ENCODE measurements at places on chromosomes 5 and 9. TPM values are rescaled to one million over a fixed set of nuclear protein-coding genes. Genes with fewer than 3 reads are reported as not detected.
A peak's percentile ranks its signal among the peaks of the same experiment; 100 is the strongest.

- H3K4me1 ChIP-seq, result no peaks in the 10 kb centered on the region
- peaks cover 3% of the 10 kb centered on the region for H3K27me3 ChIP-seq
- no peak for DNase-seq
Measured at GRCh38 chr9:110370315-110370714, 32.7 kb upstream of the TXNDC8 start.

- no peak overlapping the region for H3K4me3 ChIP-seq
- no peaks in the 10 kb centered on the region for H3K36me3 ChIP-seq
- DNase-seq, result no peak
- H3K4me1 ChIP-seq, result no peaks in the 10 kb centered on the region
- H3K27ac ChIP-seq, result no peak overlapping the region
Measured at GRCh38 chr9:32092031-32092430, 292.4 kb upstream of the ACO1 start.

DNA sequence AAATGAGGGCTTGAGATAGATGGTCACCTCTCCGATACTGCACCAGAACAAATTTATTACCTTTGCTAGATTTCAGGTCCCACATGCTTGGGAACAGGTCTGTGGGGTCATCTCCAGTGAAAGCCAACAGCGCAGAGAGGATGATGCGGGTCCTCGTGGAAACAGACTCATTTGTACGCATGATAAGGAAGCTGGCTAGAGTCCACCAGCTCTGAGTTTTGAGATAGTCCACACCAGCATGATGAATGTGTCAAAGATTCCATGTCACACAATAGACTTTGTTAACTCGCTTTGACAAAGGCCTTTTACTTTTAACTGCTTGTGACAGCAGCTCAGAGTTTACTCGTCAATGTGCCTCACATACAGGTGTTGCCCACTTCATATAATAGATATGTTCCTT lies 105.4 kb upstream of the TBCA start:
- H3K4me1 ChIP-seq, result no peaks in the 10 kb centered on the region
- DNase-seq, result no peak
- H3K27me3 ChIP-seq, result no peaks in the 10 kb centered on the region
- H3K36me3 ChIP-seq, result no peaks in the 10 kb centered on the region
- no peak overlapping the region for H3K4me3 ChIP-seq
- H3K27ac ChIP-seq, result no peak overlapping the region

- H3K4me3 ChIP-seq, result no peak overlapping the region
- H3K4me1 ChIP-seq, result no peaks in the 10 kb centered on the region
- no peak overlapping the region for H3K27ac ChIP-seq
- no peaks in the 10 kb centered on the region for H3K27me3 ChIP-seq
- no peaks in the 10 kb centered on the region for H3K36me3 ChIP-seq
Measured at GRCh38 chr9:81564632-81565031, 124.7 kb downstream of the TLE1 start.

DNA sequence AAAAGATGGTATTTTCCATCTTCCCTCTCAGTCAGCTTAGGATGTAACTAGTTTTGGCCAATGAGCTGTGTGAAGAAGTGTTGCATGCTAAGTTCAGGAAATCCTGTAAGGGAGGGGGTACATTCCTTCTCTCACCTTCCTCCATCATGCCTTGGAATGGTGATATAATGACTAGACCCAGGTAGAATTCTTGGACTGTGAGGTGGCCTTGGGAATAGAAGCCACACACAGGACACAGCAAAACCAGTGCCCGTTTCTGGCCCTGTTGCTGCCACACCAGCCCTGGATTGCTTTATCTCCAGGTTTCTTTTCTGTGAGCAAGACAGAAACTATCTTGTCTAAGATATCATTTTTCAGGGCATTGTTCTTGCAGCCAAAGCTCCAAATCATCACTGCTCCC lies 10.5 kb upstream of the ZNF354A start:
- no peaks in the 10 kb centered on the region for H3K4me1 ChIP-seq
- no peaks in the 10 kb centered on the region for H3K36me3 ChIP-seq
- DNase-seq, result no peak
- H3K4me3 ChIP-seq, result no peak overlapping the region

Gene NXNL2
- total RNA-seq, result not detected

GRCh38 chr9:126705767-126706697 lies 92.3 kb downstream of the LMX1B start:
- H3K36me3 ChIP-seq, result no peaks in the 10 kb centered on the region
- H3K27me3 ChIP-seq, result peaks cover 3% of the 10 kb centered on the region
- H3K4me3 ChIP-seq, result no peak overlapping the region
- peak; percentile 58 for DNase-seq

DNA sequence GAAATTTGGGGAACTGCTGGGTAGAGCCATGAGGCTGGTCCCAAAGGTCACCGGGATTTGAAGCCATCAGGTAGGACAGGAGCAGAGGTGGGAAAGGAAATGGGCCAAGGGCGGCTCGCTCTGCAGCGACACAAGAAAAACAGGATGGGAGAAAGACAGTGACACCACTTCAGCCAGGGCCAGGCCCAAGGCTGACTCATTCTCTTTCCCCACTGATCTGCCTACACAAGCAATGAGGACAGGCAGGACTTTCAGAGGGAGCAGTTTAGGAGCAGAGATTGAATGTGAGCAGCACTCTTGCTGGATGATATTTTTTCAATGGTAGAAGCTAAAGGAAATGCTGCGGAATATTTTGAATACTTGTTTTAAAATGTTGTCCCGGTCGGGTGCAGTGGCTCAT lies 3.5 kb downstream of the RUFY1 start:
- H3K4me1 ChIP-seq, result peaks cover 30% of the 10 kb centered on the region
- H3K27me3 ChIP-seq, result no peaks in the 10 kb centered on the region
- no peak for DNase-seq
- H3K4me3 ChIP-seq, result no peak overlapping the region
- no peak overlapping the region for H3K27ac ChIP-seq

Gene CARTPT
- total RNA-seq, result not detected

Gene ZFAND5
- 291 TPM for total RNA-seq

DNA sequence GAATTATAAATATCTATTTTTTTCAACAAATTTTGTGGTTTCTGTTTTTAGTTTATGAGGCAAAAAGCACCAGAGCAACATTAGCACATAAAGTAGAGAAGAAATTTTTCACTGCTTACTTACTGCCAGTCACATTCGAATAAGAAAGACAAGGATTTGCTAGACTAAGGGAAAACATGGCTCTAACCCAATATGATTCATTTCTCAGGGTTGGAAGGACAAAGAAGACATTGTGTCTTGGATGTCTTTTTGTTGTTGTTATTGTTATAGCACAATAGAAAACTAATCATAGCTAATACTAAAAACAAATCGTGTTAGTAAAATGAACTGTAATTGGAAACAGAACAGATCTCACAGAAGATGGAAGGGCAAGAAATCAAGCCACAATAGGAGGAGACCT lies 90.9 kb upstream of the SLCO6A1 start:
- DNase-seq, result no peak
- H3K36me3 ChIP-seq, result no peaks in the 10 kb centered on the region
- H3K27ac ChIP-seq, result no peak overlapping the region
- no peaks in the 10 kb centered on the region for H3K4me1 ChIP-seq
- no peak overlapping the region for H3K4me3 ChIP-seq

GRCh38 chr9:12640016-12640587 lies 53.1 kb upstream of the TYRP1 start:
- no peaks in the 10 kb centered on the region for H3K36me3 ChIP-seq
- H3K27me3 ChIP-seq, result no peaks in the 10 kb centered on the region
- no peak for DNase-seq
- H3K27ac ChIP-seq, result no peak overlapping the region

DNA sequence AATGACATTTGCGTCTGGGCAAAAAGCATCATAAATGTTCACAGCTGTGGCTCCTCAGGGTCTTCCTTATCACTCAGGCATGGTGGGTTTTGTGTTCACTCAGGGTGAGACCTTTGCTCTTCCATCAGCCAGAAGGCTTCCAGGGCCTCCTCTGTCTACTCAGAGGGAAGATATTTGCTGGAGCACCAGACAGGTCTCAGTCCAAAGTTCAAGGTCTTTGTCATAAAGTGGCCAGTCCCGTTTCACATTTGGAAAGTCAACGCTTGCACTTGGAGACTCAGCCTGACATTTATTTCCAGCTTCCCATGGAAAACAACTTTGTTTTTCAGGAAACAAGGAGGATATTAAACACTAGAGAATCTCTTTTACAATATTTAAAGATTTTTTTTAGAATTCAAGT lies 12.2 kb upstream of the CARTPT start:
- H3K4me3 ChIP-seq, result no peak overlapping the region
- H3K4me1 ChIP-seq, result no peaks in the 10 kb centered on the region
- no peak for DNase-seq
- H3K36me3 ChIP-seq, result no peaks in the 10 kb centered on the region

Gene PHF2
- total RNA-seq, result 29.4 TPM

Gene N4BP3
- 2.5 TPM for total RNA-seq

- no peak for DNase-seq
- no peak overlapping the region for H3K4me3 ChIP-seq
- peaks cover 26% of the 10 kb centered on the region for H3K4me1 ChIP-seq
- no peak overlapping the region for H3K27ac ChIP-seq
Measured at GRCh38 chr5:150361301-150361700, 3.8 kb downstream of the TCOF1 start.

DNA sequence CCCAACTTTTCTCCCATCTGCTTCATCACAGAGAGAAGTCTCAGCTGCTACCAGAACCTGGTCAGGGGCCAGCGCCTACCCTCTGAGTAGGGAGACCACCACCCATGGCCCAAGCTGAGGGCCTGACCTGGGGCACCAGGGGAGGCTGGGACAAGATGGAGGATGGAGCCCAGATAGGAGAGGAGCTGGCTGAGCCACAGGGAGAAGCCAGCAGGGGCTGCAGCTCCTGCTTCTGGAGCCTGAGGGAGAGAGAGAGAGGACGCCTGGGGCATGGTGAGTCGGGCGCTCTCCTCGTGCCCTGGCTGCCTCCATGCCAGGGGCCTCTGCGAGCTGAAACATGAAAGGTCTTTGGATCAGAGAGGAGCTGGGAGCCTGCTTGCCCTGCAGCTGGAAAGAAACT lies 1.4 kb upstream of the FOXI1 start:
- DNase-seq, result no peak
- H3K4me3 ChIP-seq, result no peak overlapping the region
- no peaks in the 10 kb centered on the region for H3K27me3 ChIP-seq
- no peak overlapping the region for H3K27ac ChIP-seq

GRCh38 chr5:82072138-82072537 lies 100.3 kb downstream of the ATG10 start:
- no peaks in the 10 kb centered on the region for H3K27me3 ChIP-seq
- no peaks in the 10 kb centered on the region for H3K4me1 ChIP-seq
- no peak overlapping the region for H3K27ac ChIP-seq
- H3K36me3 ChIP-seq, result no peaks in the 10 kb centered on the region

Gene PCDHGA12
- total RNA-seq, result not detected

DNA sequence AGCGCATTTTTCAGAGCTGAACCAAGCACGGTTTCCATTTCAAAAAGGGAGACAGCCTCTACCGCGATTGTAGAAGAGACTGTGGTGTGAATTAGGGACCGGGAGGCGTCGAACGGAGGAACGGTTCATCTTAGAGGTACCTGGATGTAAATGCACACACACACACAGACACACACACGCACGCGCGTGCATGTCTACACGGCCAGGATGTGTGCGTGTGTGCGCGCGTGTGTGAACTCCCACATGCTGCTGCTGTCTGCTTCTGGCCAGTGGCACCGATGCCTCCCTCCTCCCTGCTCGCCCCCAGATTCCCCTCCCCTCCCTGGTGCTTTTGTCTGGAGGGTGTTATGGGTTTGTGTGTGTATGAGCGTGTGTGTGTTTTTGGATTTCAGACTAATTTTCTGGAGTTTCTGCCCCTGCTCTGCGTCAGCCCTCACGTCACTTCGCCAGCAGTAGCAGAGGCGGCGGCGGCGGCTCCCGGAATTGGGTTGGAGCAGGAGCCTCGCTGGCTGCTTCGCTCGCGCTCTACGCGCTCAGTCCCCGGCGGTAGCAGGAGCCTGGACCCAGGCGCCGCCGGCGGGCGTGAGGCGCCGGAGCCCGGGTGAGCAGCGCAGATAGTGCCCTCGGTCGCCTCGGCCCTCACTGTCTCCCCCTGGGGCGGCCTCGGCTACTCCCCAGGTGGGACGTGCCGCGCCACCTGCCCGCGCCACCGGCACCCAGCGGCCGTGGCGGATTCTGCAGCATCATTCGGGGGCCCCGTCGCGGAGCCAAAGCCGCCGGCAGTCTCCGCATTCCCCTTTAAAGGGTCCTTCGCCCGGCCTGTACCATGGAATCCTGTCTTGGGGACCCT lies at the start of gene NTRK2:
NTRK2 (plus strand) TSS at position 442 of the 850 bp plus-strand sequence. CDS start 1,020 bp downstream, outside the sequence.
- peak; percentile 13 for DNase-seq
- H3K27ac ChIP-seq, result no peak within 1 kb of the TSS
- H3K4me1 ChIP-seq, result peaks cover 11% of the 10 kb centered on the region
- no peaks in the 10 kb centered on the region for H3K36me3 ChIP-seq

Gene CER1
- total RNA-seq, result not detected

- no peaks in the 10 kb centered on the region for H3K36me3 ChIP-seq
- no peak for DNase-seq
- no peaks in the 10 kb centered on the region for H3K27me3 ChIP-seq
Measured at GRCh38 chr9:107878462-107878861, 388.9 kb upstream of the KLF4 start.

Gene ZNF879
- total RNA-seq, result 2.9 TPM
